ENCODE measurements at places on chromosomes 4 and X.

GRCh38 chr4:152073351-152074087, 312.7 kb upstream of the GATB start:
- no peak for DNase-seq

DNA sequence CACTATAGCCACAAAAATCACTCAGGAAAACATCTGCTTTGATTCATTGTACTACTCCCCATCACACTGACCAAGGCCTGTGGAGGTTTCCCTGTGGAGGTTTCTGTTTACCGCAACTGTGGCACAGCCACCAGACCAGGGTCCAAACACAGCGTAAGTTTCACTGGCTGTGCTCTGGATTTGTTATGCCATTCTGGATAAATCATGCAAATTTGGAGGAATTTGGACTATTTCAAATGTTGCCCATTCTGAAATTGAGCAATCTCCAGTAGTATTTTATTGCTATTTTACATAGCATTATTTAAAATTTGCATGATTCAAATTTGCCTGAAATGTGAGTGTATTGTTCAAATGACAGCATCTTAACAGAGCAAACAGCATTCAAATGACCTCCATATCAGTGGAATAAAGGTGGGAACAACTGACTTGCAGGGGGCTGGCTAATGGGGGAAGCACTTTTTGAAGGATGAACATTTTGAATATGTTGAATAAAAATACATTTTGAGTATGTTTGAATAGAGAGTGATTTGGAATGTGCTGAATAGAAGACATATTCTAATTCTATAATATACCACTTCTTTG, 66.1 kb upstream of the ACSL1 start:
- DNase-seq: no peak

- no peak for DNase-seq
Measured at GRCh38 chr4:52935317-52935716, 73.2 kb downstream of the RASL11B start.

DNA sequence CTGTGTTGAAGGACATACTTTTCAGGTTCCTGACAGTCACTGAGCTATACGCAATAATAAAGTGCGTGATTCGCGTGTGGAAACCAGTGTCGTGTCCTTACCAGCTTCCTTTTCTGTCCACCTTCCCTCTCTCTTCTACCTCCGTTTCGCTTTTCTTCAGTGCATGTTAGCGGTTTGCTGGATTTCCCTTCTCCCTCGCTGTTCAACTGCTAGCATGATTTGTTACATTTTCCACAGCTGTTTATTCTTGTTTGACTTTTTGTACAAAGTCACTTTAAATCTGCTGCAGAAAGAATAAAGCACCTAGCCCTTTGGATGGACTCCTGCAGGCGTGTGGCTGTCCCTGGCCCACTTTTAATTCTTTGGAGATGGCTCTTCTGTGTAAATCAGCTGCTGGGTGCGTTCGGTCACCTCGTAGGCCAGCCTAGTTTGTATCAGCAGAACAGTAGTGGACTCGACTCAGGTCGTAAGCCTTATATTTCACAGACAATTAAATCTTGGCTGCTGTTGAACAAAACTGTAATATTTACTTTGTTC, 8.9 kb upstream of the HAND2 start:
- no peak for DNase-seq

DNA sequence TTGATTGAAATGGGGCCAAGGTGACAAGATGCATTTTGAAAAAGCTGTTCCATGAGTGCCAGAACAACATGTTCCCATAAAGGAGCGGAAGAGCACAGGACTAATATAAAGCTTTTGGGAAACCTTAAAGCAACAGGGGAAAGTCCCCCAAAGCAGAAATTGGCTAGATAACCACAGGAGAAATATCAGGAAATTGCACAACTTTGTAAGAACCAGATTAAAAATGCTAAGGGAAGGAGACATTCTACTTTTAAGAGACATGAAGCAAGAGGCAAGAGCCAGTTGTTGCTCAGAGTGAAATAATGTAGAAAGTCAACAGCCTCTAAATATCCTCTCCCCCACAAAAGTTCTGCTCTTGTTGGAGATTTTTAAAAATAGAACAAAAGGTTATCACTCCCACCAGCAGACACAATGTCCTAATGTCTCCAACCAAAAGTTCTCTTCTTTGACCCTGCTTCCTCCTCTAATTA, 85.2 kb upstream of the LNX1 start:
- no peak for DNase-seq

- DNase-seq: no peak
Measured at GRCh38 chrX:107135965-107136307, 17.3 kb upstream of the RBM41 start.

GRCh38 chr4:183783991-183784553, 121.0 kb upstream of the STOX2 start:
- no peak for DNase-seq

- DNase-seq: no peak
Measured at GRCh38 chr4:147492761-147493160, 11.9 kb downstream of the EDNRA start.

GRCh38 chr4:3285558-3286334, 7.1 kb upstream of the RGS12 start:
- DNase-seq: no peak

GRCh38 chr4:26452565-26453531, 37.4 kb downstream of the CCKAR start:
- no peak for DNase-seq

DNA sequence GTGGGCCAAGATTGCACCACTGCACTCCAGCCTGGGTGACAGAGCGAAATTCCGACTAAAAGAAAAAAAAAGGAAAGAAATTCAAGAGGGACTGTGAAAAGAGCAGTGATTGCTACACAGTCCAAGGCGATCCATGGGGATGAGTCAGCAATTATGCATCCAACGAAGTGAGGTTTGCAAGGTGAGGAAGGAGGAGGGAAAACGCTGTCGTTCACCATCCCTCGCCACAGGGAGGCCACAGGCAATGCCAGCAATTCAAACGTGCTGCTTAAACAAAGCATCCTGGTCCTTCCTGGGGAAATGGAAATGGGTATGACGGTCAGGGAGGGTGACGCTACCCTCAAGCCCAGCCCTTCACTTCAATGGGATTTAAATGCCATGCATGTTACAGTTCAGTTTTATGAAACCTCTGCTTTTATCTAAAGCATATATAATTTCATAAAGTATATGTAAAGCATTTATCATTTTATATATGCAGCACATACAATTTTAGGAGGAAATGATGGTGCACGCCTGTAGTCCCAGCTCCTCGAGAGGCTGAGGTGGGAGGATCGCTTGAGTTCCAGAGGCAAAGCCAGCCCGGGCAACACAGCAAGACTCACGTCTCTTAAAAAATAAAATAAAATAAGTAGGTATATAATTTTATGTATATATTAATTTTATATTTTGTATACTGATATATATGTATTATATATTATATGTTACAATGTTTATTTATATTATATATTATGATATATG, 108.7 kb downstream of the DHRSX start:
- DNase-seq: peak; percentile 74

DNA sequence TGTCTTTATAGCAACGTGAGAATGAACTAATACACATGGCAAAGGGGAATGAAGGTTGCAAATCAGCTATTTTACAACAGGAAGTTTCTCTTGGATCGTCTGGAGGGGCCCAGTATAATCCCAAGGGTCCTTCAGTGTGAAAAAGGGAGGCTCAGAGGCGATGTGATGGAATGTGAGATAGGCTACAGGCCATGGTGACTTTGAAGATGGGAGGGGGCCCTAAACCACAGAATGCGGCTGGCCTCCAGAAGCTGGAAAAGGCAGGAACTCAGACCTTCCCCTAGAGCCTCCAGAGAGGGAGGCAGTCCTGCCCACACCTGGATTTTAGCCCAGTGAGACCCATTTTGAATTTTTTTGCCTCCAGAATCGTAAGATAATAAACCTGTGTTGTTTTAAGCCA, 69.4 kb upstream of the PGM2 start:
- DNase-seq: no peak

DNA sequence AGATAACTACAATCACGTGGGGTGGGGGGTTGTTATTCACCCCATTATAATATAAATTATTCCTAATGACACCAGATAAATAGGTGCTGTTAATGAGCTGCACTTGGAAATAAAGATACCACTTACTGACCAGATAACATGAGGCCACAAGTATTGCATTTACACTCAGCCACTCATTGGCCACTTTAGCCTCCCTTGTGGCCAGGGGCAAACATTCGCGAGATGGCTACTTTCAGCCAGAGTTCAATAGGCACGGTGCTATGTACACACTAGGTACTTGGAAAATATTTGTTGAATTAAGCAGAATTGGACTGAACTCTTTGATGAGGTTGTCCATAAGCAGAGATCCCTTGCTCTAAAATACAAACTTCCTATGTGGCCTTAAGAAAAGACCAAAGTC, 713.7 kb upstream of the TENM3 start:
- DNase-seq: no peak

GRCh38 chr4:117777721-117778120, 256.6 kb upstream of the NDST3 start:
- no peak for DNase-seq

DNA sequence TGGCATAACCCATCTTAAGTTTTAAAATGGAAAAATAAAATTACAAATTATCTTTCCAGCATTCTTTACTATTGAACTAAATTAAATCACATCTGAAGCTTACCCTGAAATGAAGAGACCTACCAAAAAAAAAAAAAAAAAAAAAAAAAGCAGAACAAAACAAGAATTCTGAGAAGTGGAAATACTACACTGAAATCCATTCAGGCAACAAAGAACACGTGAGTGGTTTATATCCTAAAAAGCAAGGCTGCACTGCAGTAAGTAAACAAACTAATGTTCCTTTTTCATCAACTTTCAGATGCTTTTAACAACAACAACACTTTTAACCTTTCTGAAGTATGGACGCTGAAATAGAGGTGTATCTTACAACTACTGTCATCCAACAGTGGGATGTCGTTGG, 7.5 kb downstream of the FRYL start:
- no peak for DNase-seq

- no peak for DNase-seq
Measured at GRCh38 chr4:7442574-7443162, 7.9 kb upstream of the PSAPL1 start.

GRCh38 chr4:132809298-132810032, 339.6 kb upstream of the PCDH10 start:
- no peak for DNase-seq

DNA sequence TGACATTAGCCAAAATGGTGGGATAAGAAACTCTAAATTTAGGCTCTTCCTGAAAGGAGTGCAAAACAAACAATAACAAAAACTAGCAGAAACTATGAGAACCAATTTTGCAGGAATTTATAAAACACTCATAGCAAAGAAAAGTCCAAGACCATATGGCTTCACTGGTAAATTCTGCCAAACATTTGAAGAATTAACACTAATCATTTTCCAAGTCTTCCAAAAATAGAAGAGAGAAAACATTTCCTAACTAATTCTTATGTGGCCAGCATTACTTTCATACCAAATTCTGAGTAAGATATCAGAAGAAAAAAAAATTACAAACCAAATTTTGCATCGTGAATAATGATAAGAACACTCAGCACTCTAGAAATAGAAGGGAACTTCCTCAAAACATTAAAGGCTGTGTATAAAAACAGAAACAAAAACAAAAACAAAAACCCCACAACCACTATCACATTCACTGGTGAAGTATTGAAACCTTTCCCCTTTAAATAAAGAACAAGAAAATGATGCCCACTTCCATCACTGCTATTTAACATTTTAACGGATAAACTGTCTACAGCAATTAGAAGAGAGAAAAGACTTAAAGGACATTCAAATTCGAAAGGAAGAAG, 524.3 kb upstream of the GALNTL6 start:
- DNase-seq: no peak

GRCh38 chrX:136189222-136189621, 41.9 kb downstream of the FHL1 start:
- DNase-seq: no peak

DNA sequence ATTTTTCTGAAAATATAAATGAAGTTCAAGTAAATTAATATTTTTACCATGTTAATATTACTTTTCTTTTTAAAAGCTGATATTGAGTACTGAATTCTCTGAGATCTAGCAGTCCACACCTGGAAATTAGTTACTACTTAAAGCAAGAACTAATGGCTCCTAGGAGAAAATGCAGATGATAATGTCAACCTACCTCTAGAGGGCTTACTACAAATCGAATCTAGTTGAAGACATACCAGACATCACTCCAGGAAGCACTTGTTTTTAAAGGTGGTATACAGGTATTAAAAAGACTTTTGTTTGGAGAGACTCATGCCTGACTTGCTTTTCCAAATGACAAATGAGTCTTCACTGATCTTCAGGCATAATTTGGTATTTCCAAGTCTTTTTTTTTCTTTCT, 516.4 kb upstream of the BOD1L1 start:
- DNase-seq: no peak

DNA sequence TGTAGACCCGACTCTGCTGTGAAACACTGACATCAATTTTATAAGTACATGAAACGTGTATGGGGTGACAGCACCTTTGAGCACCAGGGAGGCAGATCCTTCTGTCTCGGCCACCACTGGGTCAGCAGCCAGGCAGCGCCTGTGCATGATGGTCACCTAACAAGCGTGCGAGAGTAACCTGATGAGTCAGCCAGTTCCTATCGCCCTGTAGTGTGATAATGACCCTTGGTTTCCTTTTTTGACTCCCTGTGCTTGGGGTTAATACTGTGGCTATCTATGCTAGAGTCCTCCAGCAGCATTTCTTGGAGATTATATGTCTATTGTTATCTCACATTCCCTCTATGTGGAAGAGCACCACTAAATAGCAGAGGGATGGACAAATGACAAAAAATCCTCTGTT, 101.6 kb downstream of the NPNT start:
- DNase-seq: no peak

- no peak for DNase-seq
Measured at GRCh38 chrX:134554291-134554690, 94.3 kb downstream of the HPRT1 start.

- DNase-seq: no peak
Measured at GRCh38 chrX:120238933-120239332, 11.7 kb upstream of the ZBTB33 start.

DNA sequence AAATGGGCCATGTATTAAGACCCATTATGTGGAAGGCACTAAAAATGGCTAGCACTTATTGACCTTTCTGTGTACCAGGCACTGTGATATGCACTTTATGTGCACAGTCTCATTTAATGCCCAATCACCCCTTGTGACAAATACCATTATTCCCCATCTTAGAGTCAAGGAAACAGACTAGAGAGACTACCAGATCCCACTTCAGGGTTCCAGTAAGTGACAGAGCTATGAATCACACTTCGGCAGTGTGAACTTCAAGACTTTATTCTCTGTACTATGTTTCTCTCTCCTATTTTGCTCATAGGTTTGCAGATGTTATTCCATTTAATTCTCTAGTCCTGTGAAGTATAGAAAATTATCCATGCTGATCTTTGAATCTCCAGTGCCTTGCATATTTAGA, 107.0 kb downstream of the NFKB1 start:
- DNase-seq: no peak

Data from keratinocyte (primary cell).